ENCODE measurements at places on chromosomes 3 and 15.
A peak's percentile ranks its signal among the peaks of the same experiment; 100 is the strongest.

- no peak for DNase-seq
Measured at GRCh38 chr3:119184796-119185570, 11.6 kb downstream of the UPK1B start.

GRCh38 chr15:75109021-75109735 is 85.8 kb downstream of the PPCDC start:
- no peak for DNase-seq

- DNase-seq, result no peak
Measured at GRCh38 chr15:67091980-67092677, 26.7 kb downstream of the SMAD3 start.

DNA sequence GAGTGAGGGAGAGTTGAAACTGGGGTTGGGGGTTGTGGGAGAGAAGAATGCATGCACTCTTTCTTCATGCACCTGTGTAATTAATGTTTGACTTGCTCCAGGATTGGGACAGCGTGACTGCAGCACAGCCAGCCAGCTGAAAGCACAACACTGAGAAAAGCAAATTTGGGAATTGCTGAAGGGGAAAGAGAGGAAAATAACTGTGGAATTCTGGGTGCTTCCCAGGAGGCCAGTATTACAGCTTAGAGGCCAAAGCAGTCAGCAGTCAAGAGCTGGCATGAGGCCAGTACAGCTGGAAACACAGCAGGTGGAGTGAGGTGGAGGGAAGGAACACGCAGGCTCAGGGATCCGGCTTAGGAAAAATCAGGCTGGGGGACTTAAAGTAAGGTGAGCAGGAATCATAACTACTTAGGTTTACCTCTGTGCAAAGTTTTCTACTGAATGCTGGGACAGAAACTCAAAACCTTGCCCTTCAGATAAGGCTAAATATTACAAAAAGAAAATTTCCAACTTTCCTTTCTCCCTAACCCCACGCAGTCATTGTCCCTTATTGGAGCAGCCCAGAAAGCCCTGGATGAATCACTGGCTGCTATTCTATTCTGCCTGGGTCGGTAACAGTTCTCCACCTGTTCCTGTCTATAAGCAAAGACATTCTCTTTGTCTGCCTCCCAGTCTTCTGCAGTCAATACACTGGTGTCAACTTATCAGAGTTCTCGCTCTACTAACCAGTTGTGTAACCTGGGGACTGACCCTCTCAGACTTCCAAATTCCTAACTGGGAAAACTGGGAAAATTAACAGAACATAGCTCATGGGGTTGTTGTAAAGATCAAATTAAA is 167.2 kb downstream of the MAGI1 start:
- no peak for DNase-seq

GRCh38 chr15:49148727-49149126 is 6.7 kb downstream of the COPS2 start:
- DNase-seq, result no peak

- no peak for DNase-seq
Measured at GRCh38 chr3:106699122-106699521, 678.1 kb upstream of the CCDC54 start.

- DNase-seq, result no peak
Measured at GRCh38 chr3:79362571-79363270, 405.1 kb downstream of the ROBO1 start.

DNA sequence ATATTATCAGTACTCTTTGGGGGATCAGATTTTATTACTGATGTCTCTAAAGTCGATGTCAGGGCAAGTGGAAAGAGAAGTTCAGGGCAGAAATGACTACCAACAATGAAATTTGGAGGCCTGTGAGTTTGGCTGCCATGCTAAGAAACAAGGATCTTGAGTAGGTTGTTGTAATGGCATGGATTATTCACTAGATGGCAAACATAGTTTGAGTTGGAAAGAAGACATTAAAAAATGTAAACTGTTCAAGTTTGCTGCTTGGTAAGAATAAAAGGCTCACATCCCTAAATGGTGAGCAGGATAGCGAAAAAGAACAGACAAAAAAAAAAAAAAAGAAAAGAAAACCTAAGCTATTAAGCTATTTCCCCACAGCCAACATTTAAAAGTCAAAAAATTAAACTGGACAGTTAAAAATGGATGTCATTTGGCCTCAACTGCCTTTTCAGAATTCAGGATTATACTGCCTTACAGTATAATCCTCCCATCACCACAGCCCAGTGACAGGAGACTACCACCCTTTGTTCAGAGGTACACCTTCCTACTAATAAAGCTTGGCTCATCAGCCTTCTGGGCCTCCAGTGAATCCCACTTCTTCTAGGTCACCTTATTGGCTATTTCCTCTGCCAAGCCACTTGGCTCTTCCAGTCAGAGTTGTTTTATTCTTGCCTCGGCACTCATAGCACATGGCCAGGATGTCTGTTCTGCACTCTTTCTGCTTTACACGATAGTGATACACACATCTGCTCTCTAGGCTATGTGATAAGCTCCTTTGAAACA is 163.7 kb downstream of the PLD1 start:
- DNase-seq, result no peak

DNA sequence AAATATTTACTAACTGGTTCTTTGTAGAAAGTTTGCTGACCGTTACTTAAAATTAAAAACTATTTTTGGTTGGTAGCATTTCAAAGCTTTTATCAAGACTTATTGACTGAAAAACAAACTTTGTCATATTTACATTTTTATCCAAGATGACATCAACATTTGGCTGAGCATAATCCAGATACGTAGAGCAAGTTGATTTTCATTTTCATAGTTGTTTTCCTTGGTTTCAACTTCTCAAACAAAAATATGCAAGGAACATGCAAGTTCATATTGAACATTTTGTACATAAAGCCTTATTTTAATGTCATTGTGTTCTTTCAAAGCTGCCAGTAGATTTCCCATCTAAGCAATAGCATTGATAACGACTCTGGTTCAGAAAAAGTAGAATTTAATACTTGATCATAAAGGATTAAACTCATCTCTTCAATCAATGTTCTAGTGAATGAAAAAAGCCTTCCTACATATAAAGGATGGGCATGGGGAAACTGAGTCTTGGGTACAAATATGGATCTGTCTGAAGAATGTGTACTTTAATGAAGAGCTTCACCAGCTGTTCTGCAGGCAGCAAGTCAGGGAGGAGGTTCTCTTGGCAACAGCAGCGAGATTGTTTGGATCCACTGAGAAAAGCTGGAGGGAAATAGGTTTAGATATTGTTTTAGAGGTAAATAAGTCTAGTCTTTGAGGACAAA is 5.6 kb downstream of the RAB8B start:
- no peak for DNase-seq

- no peak for DNase-seq
Measured at GRCh38 chr15:42605796-42606195, 30.4 kb downstream of the STARD9 start.

- no peak for DNase-seq
Measured at GRCh38 chr3:169344465-169344864, 319.0 kb downstream of the MECOM start.

GRCh38 chr15:64459066-64459781 is 1.2 kb upstream of the ZNF609 start:
- peak; percentile 27 for DNase-seq

- peak; percentile 72 for DNase-seq
Measured at GRCh38 chr3:172622916-172623700, 87.8 kb downstream of the NCEH1 start.

DNA sequence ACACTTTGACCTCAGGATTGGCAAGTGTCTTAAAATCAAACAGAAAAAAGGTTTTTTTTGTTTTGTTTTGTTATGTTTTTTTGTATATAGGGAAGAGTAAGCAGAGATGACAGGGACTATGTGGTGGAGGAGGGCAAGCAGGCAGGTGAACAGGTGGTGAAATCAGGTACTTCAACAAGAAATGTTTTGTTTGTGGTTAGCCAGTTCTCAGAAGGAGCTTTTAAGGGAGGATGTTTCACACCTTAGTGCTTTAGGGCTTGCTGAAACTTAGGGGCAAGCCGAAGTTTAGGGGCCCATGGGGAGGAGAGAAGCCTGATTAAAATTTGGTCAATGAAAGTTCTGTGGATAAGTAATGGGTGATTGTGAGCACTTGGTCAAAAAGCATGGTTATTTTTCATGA is 370.7 kb upstream of the SLCO3A1 start:
- peak; percentile 34 for DNase-seq

- no peak for DNase-seq
Measured at GRCh38 chr3:65575376-65575840, 463.3 kb downstream of the MAGI1 start.

GRCh38 chr3:146519810-146520209 is 24.6 kb downstream of the PLSCR1 start:
- no peak for DNase-seq

- no peak for DNase-seq
Measured at GRCh38 chr3:40593351-40593750, 68.6 kb downstream of the ZNF621 start.
